T-cell (primary cell): ENCODE measurements at places on chromosomes 4 and X. TPM values are rescaled to one million over a fixed set of nuclear protein-coding genes. Genes with fewer than 3 reads are reported as not detected.

- no peak for DNase-seq
- H3K27ac ChIP-seq: no peak overlapping the region
- H3K4me3 ChIP-seq: no peak overlapping the region
- no peaks in the 10 kb centered on the region for H3K4me1 ChIP-seq
Observed at GRCh38 chr4:17765514-17766286, 15.7 kb downstream of the FAM184B start.

GRCh38 chr4:6123541-6123940 is 76.8 kb downstream of the JAKMIP1 start:
- H3K27me3 ChIP-seq: no peaks in the 10 kb centered on the region
- H3K36me3 ChIP-seq: no peaks in the 10 kb centered on the region
- no peak for DNase-seq
- no peaks in the 10 kb centered on the region for H3K4me1 ChIP-seq
- no peak overlapping the region for H3K27ac ChIP-seq

DNA sequence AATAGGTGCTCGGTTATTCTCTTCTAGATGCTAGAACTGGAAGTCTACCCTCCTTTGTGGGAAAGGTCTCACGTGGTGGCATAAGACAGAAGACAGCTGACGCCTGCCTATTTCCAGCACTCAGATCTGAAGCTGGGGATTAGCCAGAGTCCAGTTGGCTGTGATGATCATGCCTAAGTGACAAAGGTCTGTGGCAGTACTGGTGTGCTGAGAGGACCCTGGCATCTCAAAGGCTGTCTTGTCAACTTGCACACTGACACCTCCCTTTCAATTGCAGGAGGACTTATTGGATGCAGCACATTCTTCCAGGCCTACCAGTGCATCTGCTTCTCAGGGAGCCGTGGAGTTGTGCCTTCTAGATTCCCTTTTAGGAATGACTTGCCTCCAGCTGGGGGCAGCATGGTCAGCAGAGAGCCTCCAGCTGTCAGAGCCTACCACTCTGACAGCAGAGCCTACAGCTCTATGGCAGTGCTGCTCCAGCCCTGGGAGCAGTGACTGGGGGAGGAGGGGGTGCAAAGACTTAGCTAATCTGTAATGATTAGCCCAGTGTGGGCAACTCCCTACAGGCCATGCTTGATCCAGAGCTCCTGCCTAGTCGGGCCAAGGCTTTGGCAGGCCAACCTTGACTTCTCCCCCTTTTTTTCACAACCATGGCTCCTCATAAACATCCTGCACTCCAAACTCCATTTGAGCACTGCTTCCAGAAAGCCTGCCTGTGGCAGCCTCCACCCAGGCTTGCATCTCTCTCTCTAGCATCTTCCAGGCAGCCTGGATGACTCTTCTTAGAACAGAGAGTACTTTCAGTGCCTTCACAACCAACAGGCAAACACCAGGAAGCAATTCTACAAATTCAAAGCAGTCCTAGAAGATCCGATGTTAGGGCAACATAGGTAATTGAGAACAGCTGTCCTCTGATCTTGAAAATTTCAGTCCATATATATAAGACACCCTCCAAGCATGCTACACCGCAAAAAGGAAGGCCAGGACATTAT is 13.8 kb upstream of the FGFBP2 start:
- H3K36me3 ChIP-seq: no peaks in the 10 kb centered on the region
- H3K27ac ChIP-seq: no peak overlapping the region
- DNase-seq: no peak

Gene SULT1E1
- not detected for total RNA-seq
